ENCODE measurements at places on chromosomes 3 and 15. TPM values are rescaled to one million over a fixed set of nuclear protein-coding genes. Genes with fewer than 3 reads are reported as not detected.

RPL22L1 gene
- total RNA-seq = 77.8 TPM

UCN2 gene
- 0.54 TPM for total RNA-seq

GRAMD2A gene
- total RNA-seq = under 0.01 TPM

PLSCR2 gene
- total RNA-seq = not detected

GRCh38 chr3:37492977-37493471 lies 318.6 kb upstream of the LRRFIP2 start:
- H3K4me3 ChIP-seq = no peak overlapping the region
- no peak for DNase-seq
- no peaks in the 10 kb centered on the region for H3K4me1 ChIP-seq

- H3K4me3 ChIP-seq = no peak overlapping the region
- H3K36me3 ChIP-seq = no peaks in the 10 kb centered on the region
- no peaks in the 10 kb centered on the region for H3K4me1 ChIP-seq
- no peaks in the 10 kb centered on the region for H3K27me3 ChIP-seq
- DNase-seq = no peak
- no peak overlapping the region for H3K27ac ChIP-seq
Observed at GRCh38 chr15:29071882-29072273, 186.1 kb downstream of the APBA2 start.

DNA sequence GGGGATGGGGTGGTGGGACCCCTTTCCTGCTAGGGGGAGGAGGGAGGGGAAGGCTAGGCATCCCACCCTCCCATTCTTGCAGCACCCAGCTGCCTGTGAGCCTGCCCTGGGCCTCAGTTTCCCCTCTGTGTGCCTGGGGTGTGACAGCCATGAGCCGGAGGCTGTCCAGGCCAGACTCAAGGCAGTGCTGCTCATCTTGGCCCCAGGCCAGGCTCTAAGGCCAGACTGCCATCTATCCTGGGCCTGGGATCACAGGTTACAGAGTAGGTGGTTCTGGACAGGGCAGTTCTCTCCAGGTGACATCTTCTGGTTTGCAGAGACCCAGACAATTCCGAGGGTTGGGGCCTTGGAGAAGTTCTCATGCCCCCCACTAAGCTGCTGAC lies 3.3 kb upstream of the VILL start:
- no peaks in the 10 kb centered on the region for H3K27me3 ChIP-seq
- peaks cover 6% of the 10 kb centered on the region for H3K36me3 ChIP-seq
- H3K4me1 ChIP-seq = no peaks in the 10 kb centered on the region
- DNase-seq = no peak
- no peak overlapping the region for H3K4me3 ChIP-seq

DNA sequence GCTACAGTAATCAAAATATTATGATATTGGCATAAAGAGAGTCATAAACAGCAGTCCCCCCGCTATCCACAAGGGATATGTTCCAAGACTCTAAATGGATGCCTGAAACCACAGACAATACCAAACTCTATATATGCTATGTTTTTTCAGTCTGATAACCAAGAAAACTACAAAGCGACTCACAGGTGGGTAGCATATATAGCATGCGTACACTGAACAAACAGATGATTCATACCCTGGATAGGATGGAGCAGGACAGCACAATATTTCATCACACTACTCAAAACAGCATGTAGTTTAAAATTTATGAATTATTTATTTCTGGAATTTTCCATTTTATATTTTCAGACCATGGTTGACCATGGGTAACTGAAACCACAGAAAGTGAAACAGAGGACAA lies 87.0 kb upstream of the PPP2R3A start:
- DNase-seq = no peak
- H3K4me1 ChIP-seq = no peaks in the 10 kb centered on the region
- no peak overlapping the region for H3K4me3 ChIP-seq
- H3K27me3 ChIP-seq = no peaks in the 10 kb centered on the region
- no peak overlapping the region for H3K27ac ChIP-seq
- H3K36me3 ChIP-seq = no peaks in the 10 kb centered on the region

- H3K36me3 ChIP-seq = no peaks in the 10 kb centered on the region
- H3K4me3 ChIP-seq = no peak overlapping the region
- no peak overlapping the region for H3K27ac ChIP-seq
- H3K4me1 ChIP-seq = no peaks in the 10 kb centered on the region
- DNase-seq = no peak
Observed at GRCh38 chr3:34727700-34728099, 911.6 kb upstream of the ARPP21 start.

DNA sequence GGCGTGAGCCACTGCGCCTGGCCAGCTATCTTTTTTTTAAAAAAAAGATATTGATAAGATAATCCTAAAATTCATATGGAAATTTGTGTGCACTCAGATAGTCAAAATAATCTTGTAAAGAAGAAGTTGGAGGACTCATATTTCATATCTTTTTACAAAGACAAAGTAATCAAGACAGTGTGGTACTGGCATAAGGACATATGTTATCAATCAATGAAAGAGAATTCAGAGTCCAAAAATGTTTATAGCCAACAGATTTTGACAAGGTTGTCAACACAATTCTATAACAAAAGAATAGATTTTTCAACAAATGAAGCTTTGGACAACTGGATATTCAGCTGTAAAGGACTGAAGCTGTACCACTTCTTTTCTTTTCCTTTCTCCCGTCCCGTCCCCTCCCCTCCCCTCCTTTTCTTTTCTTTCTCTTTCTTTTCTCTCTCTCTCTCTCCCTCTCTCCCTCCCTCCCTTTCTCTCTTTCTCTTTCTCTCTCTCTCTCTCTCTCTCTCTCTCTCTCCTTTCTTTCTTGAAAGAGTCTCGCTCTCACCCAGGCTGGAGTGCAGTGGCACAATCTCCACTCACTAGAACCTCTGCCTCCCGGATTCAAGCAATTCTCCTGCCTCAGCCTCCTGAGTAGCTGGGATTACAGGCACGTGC lies 126.8 kb downstream of the GSK3B start:
- H3K27ac ChIP-seq = no peak overlapping the region
- no peak overlapping the region for H3K4me3 ChIP-seq
- H3K36me3 ChIP-seq = 0 out of 2 replicates have a peak, but pooled peaks cover 2% of the 10 kb centered on the region
- no peaks in the 10 kb centered on the region for H3K4me1 ChIP-seq

GRCh38 chr15:100309109-100310040 lies 32.4 kb downstream of the ADAMTS17 start:
- DNase-seq = no peak
- no peak overlapping the region for H3K4me3 ChIP-seq
- no peaks in the 10 kb centered on the region for H3K27me3 ChIP-seq
- H3K27ac ChIP-seq = no peak overlapping the region

GRCh38 chr3:25448750-25449692 lies 21.0 kb downstream of the RARB start:
- H3K27ac ChIP-seq = no peak overlapping the region
- no peak overlapping the region for H3K4me3 ChIP-seq
- peak; percentile 43 for DNase-seq
- no peaks in the 10 kb centered on the region for H3K36me3 ChIP-seq
- peaks cover 2% of the 10 kb centered on the region for H3K4me1 ChIP-seq

DNA sequence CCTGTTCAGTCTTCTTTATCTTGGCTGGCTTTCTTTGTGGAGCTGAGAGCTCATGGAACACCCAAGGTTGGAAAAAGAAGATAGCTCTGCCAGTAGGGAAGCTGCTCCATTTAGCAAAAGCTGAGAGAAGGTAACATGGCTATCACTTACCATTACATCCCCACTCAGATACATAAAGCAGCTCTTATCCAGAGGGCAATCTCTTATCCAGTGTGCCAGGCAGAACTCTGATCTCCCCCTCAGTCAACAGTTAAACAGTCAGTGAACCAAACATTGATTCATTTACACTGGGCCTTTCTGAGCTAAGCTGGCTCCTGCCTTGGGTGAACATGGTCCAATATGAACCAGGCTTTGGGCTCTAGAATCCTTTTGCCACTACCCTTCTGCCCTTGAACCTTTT lies 624.2 kb downstream of the NTRK3 start:
- DNase-seq = no peak
- no peak overlapping the region for H3K27ac ChIP-seq
- H3K36me3 ChIP-seq = no peaks in the 10 kb centered on the region
- no peaks in the 10 kb centered on the region for H3K4me1 ChIP-seq

DNA sequence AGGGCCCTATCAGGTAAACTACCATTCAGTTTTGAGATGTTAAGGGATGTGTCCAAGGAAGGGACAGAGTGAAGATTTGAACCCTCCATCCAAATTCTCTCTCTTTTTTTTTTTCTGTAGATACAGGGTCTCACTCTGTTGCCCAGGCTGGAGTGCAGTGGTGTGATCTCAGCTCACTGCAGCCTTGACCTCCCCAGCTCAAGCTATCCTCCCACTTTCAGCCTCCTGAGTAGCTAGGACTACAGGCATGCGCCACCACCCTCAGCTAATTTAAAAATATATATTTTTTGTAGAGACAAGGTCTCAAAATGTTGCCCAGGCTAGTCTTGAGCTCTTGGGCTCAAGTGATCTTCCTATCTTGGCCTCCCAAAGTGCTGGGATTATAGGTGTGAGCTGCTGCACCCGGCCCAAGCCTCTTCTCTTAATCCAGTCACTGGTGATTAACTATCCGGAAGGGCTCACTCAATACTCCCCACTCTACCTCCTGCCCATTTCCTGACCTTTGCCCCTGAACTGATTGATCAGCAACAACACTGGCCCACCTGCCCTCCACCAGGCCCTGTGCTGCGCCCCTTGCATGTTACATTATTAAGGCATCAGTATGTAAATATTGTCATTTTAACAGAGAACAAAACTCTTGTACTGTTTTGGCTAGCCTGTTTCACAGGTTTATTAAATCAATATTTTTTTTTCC lies 164.7 kb downstream of the CTNNB1 start:
- no peaks in the 10 kb centered on the region for H3K27me3 ChIP-seq
- no peak overlapping the region for H3K27ac ChIP-seq
- H3K36me3 ChIP-seq = no peaks in the 10 kb centered on the region
- H3K4me1 ChIP-seq = no peaks in the 10 kb centered on the region

DNA sequence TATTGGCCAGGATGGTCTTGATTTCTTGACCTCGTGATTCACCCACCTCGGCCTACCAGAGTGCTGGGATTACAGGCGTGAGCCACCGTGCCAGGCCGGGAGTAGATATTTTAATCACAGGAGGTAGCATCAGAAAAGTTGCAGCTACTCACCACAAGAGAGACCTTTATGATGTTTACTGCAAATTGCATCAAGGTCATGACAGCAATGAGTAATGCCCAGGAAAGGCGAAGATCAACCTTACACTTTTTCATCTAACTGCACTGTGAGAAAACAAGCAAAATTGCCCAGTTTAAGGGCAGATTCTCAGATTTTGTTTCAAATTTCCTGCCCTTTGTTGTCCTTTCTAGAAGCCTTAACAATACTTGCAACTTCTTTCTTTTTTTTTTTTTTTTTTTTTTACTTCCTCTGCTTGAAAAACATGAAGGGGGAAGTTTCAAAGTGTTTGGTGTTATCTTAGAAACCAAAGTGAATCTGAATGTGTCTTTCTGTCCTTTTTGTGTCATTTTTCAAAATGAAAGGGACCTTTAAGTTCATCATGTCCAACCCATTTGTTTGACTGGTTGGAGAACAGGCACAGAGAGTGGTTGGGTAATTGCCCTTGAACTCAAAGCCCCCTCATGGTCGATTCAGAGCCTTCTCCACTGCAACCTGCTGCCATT lies 25.0 kb downstream of the TGFBR2 start:
- peaks cover 6% of the 10 kb centered on the region for H3K36me3 ChIP-seq
- H3K27me3 ChIP-seq = no peaks in the 10 kb centered on the region
- H3K4me3 ChIP-seq = no peak overlapping the region
- H3K27ac ChIP-seq = peak overlapping the region; percentile 3

DNA sequence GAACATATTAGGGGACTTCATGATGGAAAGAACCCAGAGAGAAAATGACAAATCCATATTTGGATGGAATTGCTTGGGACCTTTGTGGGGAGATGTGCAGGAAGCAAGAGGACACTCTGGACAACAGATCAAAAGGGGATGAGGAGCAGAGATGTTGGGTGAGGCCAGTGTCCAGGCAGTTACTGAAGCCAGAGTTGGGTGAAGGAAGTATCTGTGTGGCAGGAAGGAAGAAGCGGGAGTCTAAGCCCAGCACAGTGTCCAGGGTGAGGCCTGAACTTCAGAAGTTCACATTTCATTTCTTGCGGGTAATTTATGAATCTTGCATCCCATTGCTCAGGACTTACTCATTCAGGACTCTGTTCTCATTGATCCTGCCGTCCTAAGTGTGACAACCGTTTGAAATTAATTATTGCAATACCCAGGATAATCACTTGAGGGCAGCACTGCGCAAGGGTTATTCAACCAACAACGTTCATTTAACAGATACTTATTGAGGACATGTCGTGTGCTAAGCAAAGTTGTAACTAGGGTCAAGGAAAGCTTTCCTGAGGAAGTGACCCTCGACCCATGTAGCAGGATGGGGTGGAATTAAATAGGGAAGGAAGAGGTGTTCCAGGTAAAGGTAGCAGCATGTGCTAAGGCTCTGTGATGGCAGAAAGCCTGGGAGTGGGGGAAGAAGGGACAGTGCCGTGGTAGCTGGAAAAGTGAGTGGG lies 61.3 kb upstream of the CMTM8 start:
- no peaks in the 10 kb centered on the region for H3K36me3 ChIP-seq
- peak; percentile 37 for DNase-seq
- H3K27ac ChIP-seq = no peak overlapping the region
- peaks cover 17% of the 10 kb centered on the region for H3K27me3 ChIP-seq

- no peak overlapping the region for H3K4me3 ChIP-seq
- H3K36me3 ChIP-seq = no peaks in the 10 kb centered on the region
- no peak for DNase-seq
- no peak overlapping the region for H3K27ac ChIP-seq
Observed at GRCh38 chr15:54979964-54980363, 216.8 kb downstream of the RSL24D1 start.

DNA sequence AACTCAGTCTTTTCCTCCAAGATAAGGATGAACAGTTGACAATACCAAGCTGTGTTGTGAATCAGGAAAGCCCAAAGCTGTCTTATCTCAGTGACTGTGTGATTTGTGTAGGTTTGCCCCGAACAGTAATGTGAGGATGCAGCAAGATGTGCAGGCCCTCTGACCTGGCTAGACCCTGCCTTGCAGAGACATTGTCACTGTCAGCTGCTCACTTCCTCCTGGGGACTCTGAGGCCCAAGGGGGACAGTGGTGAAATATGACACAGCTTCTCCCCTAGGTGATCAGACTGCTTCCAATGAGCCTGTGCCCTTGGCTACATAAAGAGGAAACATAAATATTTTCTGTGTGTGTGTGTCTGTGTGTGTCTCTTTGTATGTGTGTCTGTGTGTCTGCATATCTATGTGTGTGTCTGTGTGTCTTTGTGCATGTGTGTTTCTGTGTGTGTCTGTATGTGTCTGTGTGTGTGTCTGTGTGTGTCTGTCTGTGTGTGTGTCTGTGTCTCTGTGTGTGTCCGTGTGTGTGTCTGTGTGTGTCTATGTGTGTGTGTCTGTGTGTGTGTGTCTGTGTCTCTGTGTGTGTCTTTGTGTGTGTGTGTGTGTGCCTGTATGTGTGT lies 21.7 kb downstream of the LRRK1 start:
- H3K4me3 ChIP-seq = no peak overlapping the region
- H3K4me1 ChIP-seq = peaks cover 2% of the 10 kb centered on the region
- H3K36me3 ChIP-seq = no peaks in the 10 kb centered on the region
- DNase-seq = no peak
